Activated CD4-positive, alpha-beta T cell treated with anti-CD3 and anti-CD28 coated beads, Interleukin-2, amount 10 ng/mL, durations not matched to agents 24 days and 14 days (primary cell): ENCODE measurements at places on chromosomes 7 and 10. TPM values are rescaled to one million over a fixed set of nuclear protein-coding genes. Genes with fewer than 3 reads are reported as not detected.

The ADIRF gene
- total RNA-seq, result not detected in 2 replicates

DNA sequence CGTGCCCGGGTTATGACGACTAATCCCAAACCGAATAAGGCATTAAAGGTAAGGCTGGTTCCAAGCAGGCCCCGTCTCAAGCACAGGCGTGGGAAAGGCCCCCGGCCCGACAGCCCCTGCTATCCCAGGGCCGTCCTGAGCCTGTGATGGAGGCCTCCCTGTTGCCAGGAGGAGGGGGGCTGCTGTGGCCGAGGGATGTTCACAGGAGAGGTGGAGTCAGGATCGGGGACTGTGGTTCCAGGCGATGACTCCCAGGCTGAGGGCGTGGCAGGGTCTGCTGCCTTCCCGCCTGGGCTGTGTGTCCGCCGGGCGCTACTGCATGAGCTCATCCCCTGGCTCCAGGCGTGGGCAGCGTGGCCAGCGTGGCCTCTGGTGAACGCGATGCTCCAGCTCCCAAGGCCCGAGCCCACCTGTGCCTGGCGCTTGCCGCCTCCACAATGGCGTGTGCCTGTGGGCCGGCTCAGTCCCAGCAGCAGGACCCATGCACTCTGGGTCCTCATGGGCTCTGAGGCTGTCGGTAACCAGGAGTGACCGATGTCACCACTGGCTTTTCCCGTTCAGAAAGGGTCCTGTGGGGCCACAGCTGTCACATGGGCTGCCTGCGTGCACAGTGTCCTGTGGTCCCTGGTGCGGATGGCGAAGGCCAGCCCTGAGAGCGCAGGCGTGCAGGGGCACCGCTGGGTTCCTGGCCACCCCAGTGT is 8.8 kb downstream of the MAFK start:
- no peak overlapping the region for H3K4me3 ChIP-seq
- H3K27ac ChIP-seq, result no peak overlapping the region
- H3K27me3 ChIP-seq, result no peaks in the 10 kb centered on the region
- no peak for DNase-seq
- H3K36me3 ChIP-seq, result peaks cover 12% of the 10 kb centered on the region
- H3K4me1 ChIP-seq, result peaks cover 2% of the 10 kb centered on the region

DNA sequence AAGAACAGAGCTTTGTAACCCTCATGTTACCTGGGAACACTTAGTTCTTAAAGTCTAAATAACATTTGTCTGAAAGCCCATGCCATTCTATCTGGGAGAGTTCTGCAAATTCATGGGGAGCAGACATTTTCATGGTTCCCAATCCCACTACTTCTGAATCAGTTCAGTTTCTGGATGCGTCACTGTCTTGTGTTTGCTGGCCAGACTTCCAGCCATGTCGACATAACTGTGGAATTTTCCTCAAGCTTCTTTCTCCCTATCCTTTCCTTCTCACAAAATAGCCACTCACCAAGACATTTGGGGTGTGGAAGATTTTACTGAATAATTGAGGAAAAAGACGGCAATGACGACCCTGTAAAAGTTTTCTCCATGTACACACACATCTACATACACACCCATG is 272.5 kb downstream of the NEBL start:
- H3K4me3 ChIP-seq, result no peak overlapping the region
- no peak for DNase-seq
- H3K27ac ChIP-seq, result no peak overlapping the region

The EN2 gene
- total RNA-seq, result not detected in 2 replicates

DNA sequence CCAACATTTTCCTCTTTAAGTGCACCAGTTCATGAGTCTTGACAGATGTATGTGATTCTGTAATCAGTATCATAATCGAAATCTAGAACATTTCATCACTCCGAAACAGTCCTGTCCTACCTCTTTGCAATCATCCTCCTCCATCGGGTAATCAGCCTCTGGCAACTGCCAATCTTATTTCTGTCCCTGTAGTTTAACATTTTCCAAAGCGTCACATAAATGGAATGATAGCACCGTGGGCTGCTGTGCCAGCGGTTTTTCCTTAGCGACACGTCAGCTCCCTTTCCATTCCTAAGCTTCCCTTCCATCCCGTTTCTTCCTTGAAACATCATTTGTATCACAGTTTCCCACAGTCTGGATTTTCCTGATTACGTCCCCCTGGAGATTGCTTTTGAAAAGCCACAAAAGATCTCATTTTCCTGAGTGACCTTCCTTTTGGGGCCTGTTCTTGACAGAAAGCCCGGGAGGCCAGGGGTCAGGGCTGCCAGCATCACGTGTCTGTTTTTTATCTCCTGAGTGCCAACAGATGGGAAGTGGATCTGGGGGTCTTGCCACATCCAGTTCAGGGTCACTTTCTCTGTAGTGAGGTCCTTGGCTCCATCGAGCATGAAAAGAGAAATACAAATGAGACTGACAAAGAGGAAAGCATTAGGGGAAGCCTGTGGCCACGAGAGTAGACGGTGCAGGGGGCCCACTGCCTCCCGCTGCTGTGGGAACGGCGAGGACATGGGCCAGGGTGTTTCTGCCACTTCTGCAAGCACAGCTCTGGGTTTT is 31.6 kb downstream of the TMEM120A start:
- no peak overlapping the region for H3K4me3 ChIP-seq
- no peak for DNase-seq
- H3K36me3 ChIP-seq, result peaks cover 3% of the 10 kb centered on the region
- no peak overlapping the region for H3K27ac ChIP-seq
- no peaks in the 10 kb centered on the region for H3K27me3 ChIP-seq
